SK-N-DZ (cell line): ENCODE measurements at places on chromosomes 12 and 14.

- no peak for DNase-seq
These were observed 78.2 kb upstream of the CFL2 start for GRCh38 chr14:34792598-34792997.

- DNase-seq: no peak
These were observed 19.4 kb downstream of the FUT8 start for GRCh38 chr14:65431951-65432350.

- DNase-seq: no peak
These were observed 198.5 kb downstream of the PTPRO start for GRCh38 chr12:15520844-15521243.

- DNase-seq: no peak
These were observed 105.7 kb downstream of the ZC3H14 start for GRCh38 chr14:88668448-88669116.

DNA sequence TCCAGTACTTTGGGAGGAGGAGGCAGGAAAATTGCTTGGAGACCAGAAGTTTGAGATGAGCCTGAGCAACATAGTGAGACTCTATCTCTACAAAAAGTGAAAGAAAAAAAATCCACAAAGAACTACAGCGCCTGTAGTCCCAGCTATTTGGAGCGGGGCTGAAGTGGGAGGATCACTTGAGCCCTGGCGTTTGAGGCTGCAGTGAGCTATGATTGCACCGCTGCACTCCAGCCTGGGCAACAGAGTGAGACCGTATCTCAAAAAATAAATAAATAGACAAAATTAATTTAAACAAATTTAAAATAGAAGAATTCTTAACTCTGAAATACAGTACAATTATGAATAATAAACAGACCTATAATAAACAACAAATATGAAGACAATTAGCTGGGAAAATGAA is 40.9 kb downstream of the ATL1 start:
- no peak for DNase-seq

DNA sequence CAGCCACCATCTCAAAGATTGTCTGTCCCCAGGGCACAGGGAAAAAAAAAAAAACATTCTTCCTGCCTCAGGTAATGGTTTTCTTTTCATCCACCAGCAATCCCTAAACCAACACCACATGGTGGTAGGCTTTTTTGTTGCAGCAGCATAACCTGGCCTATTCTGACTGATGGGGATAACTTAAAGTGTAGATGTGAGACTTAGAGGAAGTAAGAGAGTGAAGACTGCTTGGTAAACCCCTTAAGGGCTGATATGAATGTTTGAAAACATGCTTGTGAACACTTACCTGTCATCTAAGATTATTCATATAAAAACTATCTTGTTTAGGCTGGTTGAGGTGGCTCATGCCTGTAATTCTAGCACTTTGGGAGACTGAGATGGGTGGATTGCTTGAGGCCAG is 130.2 kb upstream of the RAP1B start:
- DNase-seq: no peak

- no peak for DNase-seq
These were observed 64.2 kb downstream of the DRAM1 start for GRCh38 chr12:101941306-101942249.

DNA sequence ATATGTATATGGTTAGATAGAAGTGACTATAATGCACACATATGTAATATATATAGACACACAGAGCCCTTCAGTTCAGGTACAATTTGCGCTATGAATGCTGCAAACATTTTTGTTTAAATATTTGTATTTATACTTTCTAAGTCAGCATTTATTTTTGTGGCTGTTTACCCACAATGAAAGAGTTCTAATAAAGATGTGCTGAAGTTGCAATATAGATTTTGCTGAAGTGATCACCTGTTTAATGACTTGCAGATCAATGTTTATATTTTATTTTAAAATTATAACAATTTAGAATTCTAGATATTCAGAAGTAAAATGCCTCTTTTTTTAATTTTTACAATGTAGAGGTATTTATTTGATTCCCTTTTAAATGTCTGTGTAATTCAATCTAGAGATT is 3.5 kb downstream of the FOXG1 start:
- DNase-seq: no peak

GRCh38 chr12:10158406-10158805 is 13.5 kb downstream of the OLR1 start:
- no peak for DNase-seq

- DNase-seq: peak; percentile 86
These were observed 71.3 kb downstream of the FLRT2 start for GRCh38 chr14:85601246-85601645.

DNA sequence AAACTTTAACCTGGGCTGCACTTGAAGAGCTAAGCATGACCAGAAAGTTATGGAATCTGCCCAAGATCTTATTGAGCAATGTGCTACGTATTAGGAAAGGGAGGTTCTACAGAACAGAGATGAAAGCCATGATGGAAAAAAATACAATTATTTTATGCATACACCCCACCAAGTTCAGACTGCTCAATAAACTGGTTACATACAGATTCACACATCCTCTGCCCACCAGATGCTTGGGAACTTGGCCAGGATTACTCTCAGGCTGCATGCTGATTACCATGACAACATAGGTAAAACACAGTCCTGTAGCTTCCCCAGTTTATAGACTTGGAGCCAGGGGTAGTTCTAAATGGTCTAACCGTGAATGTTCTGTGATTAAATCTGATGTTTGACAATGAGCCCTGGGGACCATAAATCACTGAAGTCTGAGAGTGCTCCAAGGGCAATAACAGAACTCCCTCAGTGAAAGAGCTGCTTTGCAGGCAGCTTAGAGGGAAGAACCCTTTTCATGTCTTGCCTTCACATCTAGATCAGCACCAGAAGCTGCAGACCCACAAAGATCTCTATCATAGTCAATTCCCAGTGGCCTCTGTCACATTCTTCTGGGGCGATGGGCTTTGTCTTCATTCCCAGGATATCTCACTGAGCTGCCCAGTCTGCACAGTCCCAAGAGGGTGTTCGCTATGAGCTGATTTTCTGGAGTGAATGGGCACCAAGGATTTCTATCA is 232.2 kb downstream of the EMP1 start:
- no peak for DNase-seq
